ENCODE measurements at places on chromosomes 16 and 17. TPM values are rescaled to one million over a fixed set of nuclear protein-coding genes. Genes with fewer than 3 reads are reported as not detected.

PRAC1 gene
- not detected for total RNA-seq

TNFSF13 gene
- 0.41 TPM for total RNA-seq

DNA sequence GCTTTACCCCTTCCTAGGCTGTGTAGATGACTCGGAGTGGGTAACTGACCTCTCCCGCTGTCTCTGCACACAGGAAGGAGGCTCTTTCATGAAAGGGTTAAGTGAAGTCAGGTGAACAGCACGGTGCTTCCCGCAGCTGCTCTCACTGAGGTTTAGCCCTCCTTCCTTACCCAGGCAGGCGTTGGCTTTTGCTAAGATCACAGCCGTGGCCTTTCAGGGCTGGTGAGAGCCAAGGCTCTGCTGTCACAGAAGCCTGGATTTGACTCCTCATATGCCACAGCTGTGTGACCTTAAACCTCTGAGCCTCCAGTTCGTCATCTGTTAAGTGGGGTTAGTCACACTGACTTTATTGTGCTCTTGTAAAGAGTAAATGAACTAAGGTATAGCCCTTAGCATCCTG, 90.9 kb upstream of the PLCG2 start:
- DNase-seq: peak; percentile 83
- H3K36me3 ChIP-seq: no peaks in the 10 kb centered on the region
- no peaks in the 10 kb centered on the region for H3K27me3 ChIP-seq

DNA sequence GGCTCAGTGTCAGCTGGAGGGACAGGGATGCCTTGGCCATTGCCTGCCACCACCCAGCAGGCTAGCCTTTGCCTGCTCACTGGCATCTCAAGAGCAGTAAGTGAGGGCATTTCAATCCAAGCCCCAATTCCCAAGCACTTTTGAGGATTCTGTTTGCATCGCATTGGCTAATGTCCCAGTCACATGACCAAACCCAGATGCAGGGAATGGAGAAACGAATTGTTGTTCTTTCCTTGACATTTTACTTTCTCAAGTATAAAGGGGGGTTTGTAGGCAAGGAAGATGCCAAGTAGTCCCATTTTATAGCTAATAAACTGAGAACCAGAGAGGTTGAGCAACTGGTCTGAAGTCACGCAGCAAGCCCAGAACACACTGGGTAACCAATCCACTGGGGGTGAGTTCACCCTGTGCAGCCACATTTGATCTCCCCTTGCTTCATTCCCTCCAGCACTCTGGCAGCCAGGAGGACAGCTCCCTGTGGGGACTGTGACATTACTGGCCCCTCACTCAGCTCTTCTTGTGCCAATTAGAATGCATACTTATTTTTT, 193.8 kb upstream of the CACNG3 start:
- H3K27ac ChIP-seq: no peak overlapping the region
- no peaks in the 10 kb centered on the region for H3K36me3 ChIP-seq
- no peaks in the 10 kb centered on the region for H3K27me3 ChIP-seq
- DNase-seq: no peak
- H3K4me1 ChIP-seq: no peaks in the 10 kb centered on the region

DNA sequence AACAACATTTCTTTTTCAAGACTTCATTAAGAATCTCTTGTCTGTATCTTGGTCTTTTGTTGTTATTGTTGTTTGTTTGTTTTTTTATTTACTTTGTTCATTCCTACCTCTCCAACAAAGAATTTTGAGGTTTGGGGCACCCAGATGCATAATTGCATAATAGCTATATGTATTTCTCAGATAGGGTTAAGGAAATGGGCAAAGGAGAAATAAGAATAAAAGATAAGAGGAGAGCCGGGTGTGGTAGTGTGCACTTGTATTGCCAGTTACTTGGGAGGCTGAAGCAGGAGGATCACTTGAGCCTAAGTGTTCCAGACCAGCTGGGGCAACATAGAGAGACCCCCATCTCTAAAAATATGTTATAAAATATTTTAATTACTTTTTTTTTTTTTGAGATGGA, 30.5 kb downstream of the CDH1 start:
- DNase-seq: no peak
- H3K4me3 ChIP-seq: no peak overlapping the region
- no peaks in the 10 kb centered on the region for H3K4me1 ChIP-seq
- H3K27me3 ChIP-seq: no peaks in the 10 kb centered on the region
- H3K27ac ChIP-seq: no peak overlapping the region

DNA sequence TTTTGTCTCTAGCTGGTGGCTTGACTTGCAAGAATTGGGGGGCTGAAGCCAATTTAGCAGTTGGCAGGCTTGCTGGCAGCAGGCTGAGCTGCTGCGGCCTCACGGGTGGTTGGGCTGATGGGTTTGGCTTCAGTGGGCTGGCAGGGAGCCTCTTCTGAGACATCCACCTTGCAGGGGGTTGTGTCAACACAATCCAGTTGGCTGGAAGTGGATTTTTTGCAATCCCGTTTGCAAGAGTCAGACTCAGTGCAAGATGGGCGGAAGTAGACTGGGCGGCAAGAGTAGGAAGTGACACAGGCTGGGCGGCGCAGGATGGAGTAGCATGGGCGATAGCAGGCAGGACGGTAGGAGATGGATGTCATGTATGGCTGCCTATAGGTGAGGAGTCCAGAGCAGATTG, 1.5 kb downstream of the KRTAP16-1 start:
- H3K27ac ChIP-seq: no peak overlapping the region
- H3K4me3 ChIP-seq: no peak overlapping the region
- no peaks in the 10 kb centered on the region for H3K27me3 ChIP-seq
- peaks cover 17% of the 10 kb centered on the region for H3K4me1 ChIP-seq
- no peak for DNase-seq
